ENCODE measurements at places on chromosomes 2 and 18. TPM values are rescaled to one million over a fixed set of nuclear protein-coding genes. Genes with fewer than 3 reads are reported as not detected.

The GDF7 gene
- total RNA-seq = 0.13 TPM

The RBKS gene
- total RNA-seq = 0.90 TPM

The AMER3 gene
- total RNA-seq = under 0.01 TPM

The FRZB gene
- 0.38 TPM for total RNA-seq

GRCh38 chr18:22489704-22490103, 72.0 kb upstream of the CTAGE1 start:
- peak; percentile 81 for DNase-seq

DNA sequence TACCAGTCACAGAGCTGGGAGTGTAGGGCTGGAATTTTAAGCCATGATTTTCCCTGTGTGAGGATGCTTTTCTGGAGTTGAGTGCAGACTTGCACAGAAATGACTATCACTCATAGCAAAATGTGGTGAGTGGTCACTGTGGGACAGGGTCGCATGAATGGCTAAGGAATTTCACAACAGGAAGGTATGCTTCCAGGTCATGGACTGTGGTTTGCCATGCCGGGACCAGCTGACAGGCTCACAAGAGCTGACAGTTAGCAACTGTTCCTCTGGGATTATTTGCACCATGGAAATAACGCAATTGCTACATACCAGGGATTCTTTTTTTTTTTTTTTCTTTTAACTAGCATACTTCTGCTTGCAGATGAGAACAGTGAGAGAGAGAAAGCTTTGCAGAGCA, 3.8 kb upstream of the UXS1 start:
- DNase-seq = peak; percentile 24

GRCh38 chr2:168241208-168241607, 6.2 kb downstream of the STK39 start:
- DNase-seq = no peak

GRCh38 chr2:27000228-27000627, 29.8 kb downstream of the MAPRE3 start:
- no peak for DNase-seq

DNA sequence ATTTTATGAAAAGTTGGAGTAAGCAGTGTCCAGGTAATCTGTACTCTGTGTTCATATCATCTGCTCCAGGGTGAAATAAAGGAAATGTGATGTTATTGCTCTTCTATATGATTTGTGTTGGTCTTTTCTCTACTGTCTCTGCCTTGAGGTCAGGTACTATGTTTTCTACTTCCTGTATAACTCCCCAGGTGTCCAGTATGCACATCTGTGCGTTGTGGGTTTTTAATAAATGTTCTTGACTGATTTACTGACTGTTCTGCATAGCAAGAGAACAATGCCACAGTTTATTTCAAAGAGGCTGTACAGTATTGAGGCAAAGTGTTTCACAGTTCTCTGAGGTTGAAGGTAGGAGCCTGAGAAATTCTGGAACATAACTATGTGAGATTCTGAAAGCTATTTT, 89.7 kb downstream of the BABAM2 start:
- DNase-seq = no peak

GRCh38 chr2:36492216-36492945, 105.6 kb downstream of the FEZ2 start:
- no peak for DNase-seq

DNA sequence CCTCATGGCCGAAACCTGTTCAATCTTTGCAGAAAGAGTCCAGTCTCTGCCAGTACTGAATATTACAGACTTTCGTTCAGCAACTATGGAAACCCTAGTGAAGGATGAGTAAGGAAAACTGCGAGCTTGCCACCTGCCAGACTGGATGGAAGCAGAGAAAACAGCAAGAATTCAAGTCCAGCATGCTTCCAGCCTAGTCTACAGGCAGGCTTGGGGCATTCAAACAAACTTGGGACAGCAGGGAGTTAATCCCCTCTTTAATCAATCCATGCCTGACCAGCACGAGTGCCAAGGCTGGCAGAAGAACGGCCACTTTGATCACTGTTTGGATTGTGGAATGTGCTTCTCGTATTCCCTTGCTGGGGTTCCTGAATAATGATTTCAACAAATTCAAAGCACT, 145.2 kb downstream of the EPHA4 start:
- no peak for DNase-seq
